ENCODE measurements at places on chromosomes 11 and 22.

- DNase-seq, result no peak
Observed at GRCh38 chr11:120890609-120891320, 133.1 kb upstream of the TBCEL start.

- no peak for DNase-seq
Observed at GRCh38 chr11:95149651-95150364, 60.2 kb downstream of the ENDOD1 start.

GRCh38 chr22:23118647-23119493 is 22.9 kb downstream of the RSPH14 start:
- DNase-seq, result no peak

- DNase-seq, result peak; percentile 34
Observed at GRCh38 chr11:57248780-57249383, 11.8 kb upstream of the APLNR start.

DNA sequence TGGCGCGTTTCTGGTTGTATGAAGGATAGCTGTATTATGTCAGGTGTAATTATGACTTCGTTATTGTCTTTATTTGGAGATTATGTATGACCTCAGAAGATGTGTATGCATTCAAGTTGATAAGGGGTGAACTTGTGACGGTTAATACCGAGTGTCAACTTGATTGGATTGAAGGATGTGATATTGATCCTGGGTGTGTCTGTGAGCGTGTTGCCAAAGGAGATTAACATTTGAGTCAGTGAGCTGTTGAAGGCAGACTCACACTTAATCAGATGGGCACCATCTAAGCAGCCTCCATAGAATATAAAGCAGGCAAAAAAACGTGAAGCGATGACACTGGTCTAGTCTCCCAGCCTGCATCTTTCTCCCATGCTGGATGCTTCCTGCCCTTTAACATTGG is 15.3 kb upstream of the CD82 start:
- no peak for DNase-seq

DNA sequence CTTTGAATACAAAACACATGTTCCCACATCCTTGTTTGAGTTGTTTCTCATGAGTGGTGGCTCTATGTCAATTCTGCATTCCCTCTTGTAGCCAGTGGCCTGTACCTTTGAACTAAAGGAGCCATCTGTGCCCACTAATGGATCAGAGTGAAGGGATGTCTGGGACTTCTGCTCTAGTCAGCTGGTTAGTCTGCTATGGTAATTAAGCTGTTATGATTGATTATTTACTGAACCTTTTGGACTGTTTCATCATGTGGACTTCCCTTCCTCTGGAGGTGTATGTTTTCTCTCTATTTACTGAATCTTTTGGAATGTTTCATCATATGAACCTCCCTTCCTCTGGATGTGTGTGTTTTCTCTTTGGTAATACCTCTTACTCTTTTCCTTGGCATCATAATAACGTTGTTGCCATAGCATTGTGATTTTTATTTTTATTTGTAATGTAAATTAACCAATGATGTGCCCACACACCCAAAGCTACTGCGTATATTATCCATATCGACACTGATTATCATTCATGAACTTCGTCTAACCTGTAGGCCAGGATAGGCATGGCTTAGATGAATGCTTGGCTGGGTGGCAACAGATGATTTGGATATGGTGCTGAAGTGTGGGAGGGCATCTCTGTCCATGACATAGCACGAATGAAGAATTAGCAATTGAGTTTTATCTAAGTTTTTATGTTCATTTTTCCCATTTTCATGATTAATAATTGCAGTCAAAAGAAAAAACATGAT is 112.3 kb upstream of the SORL1-AS1 start:
- DNase-seq, result no peak

DNA sequence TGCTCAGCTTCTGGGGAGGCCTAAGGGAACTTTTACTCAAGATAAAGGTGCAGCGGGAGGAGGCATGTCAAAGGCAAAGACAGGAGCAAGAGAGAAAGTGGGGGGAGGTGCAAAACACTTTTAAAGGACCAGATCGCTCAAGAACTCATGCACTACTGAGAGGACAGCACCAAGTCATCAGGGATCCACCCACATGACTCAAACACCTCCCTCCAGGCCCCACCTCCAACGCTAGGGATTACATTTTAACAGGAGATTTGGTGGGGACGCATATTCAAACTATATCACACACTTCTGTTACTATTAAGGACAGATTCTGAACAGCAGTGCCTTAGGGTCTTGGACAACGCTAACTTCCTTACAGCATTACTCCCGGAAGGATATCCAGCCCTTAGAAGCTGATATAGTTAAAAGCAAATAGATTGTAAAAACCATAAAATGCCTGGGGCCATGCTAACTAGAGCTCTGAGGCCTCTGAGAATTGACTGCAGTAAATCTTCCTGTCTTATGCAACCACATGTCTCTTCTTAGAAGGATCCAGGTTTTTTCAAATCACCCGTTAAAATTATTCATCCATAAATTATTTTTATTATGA is 16.7 kb upstream of the ZC3H12C start:
- no peak for DNase-seq

- DNase-seq, result no peak
Observed at GRCh38 chr11:2774173-2775082, 74.6 kb upstream of the KCNQ1OT1 start.

Data from inflammatory macrophage (primary cell).